Activated CD4-positive, CD25-positive, alpha-beta regulatory T cell (primary cell): ENCODE measurements at places on chromosomes 7 and 10.

DNA sequence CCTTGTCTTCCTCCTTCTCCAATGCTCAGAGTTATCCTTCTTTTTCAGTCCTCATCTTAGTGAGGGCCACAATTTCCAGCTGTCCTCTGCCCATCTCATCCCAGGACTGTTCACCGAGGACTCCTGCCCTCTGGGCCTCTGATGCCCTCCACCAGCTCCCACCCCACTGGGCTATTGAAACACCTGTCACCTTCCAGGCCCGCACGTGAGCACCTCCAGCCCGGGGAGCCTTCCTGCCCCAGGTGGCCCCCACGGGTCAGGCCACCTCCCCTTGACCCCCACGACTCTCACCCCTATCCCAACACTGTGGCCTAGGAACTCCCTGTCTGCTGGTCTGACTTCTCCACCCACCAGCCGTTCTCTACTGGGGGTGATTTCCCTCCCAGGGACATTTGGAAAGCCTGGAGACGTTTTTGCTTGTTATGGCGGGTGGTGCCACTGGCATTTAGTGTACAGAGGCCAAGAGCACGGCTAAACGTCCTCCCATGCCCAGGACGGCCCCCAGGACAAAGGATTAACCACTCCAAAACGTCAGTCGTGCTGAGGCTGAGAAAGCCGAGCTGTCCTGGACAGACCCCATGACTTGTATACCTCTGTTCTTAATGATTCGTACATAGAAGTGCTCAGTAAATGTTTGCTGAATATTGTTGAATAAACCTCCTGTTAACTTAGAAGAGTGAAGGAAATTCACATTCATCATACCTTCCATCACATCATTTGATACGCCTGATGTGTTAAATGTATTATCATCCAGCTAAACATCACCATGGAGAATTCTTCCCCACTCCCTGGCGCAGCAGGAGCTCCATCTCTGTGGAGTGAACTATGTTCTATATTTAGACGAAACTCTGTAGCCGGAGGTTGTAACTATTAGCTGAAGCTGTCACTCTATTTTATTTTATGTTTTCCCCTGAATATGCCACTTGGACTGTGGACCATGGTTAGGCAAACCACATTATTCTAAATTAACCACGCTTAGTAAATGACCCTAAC, 270.1 kb upstream of the SHH start:
- DNase-seq = no peak

- no peak for DNase-seq
These were observed 303.3 kb downstream of the IPMK start for GRCh38 chr10:57964351-57964750.

DNA sequence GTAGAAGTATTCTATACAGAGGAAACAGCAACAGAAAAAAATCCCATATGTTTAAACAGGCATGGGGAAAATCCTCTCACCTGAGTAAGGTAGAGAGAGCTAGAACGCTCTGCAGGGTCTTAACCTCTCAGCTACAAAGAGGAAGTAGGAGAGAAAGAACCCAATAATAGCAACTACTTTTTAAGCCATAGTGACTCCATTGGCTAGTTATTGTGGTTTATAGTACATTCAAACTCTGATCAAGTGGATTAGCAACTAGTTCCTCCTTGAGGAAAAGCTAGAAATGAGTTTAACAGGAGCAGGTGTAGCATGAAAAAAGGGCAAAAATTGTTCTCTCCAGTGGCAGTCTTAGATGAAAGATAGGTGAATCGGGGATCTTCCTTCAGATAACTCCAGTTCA, 89.7 kb downstream of the HGF start:
- DNase-seq = no peak

DNA sequence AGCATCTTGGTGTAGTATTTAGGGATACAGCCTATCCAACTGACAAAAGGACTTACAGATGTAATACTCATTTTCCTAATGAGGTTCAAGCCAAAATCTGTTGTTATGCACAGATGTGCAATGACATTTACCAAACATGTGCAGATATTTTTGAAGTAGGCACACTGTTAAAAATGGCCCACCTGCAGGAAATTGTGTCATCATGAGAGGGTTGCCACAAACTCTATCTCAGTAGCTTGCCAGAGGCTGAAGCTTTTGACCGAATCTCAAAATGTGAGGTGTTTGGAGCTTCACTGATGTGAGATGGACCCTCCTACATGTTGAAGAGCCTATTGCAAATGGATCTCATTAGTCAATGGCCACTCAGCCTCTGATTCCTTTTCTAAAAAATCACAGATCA, 89.7 kb upstream of the CSTF2T start:
- DNase-seq = no peak

DNA sequence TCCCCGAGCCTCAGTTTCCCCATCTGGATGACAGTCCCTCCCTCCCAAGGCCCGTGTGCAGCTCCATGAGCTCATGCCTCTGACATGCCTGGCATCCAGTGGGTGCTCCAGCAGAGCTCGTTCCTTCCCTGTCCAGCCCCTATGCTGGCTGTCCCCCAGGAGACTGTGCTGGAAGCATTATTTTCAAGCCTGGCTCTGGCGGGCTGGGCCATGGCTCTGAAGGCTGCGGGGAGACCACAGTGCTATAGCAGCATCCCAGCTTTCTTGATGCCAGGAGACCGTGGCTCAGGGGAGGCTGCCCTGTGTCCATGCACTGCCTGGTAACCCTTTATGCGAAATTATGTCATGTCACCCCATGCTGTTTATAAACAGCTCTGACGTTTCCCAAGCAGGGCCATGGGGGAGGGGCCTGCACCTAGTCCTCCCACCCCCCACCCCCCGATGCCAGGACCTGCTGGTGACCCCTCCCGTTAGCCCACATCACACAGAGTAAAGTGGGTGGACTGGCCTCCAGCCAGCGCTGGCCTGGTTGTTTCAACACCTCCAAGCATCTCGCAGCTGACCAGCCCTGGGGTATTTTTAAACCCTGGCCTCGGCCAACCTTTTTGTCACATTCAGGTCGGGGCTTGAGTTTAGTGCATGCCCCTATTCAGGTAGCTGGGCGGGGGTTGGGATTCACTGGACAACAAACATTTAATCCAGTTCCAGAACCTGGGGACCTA, 105.9 kb upstream of the ZNF716 start:
- DNase-seq = no peak

DNA sequence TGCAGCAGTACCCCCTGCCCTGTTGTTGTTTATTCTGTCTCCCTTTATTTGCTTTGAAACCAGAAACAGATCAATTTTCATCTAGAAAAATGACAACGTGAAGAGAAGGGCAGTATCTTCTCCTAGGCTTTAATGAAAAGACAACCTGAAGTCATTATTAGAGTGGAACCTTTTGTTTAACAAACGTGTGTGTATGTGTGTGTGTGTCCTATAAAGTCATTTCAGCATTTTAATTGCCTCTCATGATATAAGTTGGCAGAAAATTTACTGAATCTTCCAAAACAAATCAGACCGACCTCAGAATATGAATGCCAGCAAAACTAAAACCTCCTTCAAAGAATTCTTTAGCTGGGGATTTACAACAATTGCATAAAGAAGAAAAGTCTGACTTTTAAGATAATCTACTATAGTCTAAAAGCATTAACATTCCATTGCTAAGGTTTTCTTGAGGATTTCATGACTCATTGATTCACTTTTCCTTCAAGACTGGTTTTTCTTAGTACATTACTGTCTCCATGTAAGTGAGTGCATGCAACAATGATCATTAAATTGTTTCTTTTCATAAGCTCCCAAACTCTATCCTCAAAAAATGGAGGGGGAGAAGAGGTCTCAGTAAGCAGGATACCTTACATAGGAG, 3.2 kb downstream of the GLI3 start:
- no peak for DNase-seq

DNA sequence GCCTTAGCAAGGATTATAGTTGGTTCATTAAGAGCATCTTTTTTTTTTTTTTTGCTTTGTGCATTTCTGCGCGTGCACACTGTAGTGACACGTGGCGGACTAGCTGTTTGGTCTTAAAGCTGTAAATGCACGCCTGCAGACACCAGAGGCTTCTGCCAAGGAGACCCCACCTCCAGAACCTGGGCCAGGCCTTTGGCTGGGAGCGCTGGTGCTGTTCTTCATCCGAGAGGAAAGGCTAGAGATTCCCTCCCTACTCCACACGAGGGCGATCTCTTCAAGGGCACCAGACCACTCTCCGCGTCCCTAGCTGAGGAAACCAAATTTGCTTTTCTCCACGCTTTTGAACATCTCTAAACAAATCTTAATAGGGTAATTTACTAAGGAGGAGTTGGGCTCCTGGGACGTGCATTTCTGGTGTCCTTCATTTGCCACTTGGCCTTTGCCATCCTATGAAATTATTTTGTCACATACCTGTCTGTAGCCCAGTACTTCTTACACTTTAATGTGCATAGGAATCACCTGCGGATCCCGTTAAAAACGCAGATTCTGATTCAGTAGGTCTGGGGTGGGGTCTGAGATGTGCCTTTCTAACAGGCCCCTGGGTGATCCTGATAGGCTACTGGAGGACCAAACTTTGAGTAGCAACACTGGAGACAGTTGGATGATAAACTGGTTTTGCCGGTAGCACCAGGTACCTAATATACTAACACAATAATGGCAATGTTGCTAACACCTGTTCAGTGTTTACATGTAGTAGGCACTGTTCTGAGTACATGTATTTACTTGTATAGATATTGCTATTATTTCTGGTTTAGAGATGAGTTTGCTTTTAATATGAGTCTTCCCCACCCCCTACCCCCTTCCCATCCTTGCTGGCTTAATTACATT, 1.3 kb upstream of the SLC26A5 start:
- no peak for DNase-seq

GRCh38 chr10:52312942-52313255, 1.2 kb upstream of the DKK1 start:
- DNase-seq = no peak

DNA sequence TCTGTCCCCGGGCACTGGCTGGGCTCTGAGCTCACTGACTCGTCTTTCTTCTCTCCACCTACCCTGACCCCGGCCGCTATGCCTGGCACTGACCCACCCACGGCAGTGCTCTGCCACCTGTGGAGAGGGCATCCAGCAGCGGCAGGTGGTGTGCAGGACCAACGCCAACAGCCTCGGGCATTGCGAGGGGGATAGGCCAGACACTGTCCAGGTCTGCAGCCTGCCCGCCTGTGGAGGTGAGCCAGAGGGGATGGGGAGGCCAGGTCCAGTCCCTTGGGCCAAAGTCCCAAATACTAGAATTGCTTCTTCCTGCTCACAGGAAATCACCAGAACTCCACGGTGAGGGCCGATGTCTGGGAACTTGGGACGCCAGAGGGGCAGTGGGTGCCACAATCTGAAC, 27.3 kb downstream of the TBATA start:
- DNase-seq = no peak

DNA sequence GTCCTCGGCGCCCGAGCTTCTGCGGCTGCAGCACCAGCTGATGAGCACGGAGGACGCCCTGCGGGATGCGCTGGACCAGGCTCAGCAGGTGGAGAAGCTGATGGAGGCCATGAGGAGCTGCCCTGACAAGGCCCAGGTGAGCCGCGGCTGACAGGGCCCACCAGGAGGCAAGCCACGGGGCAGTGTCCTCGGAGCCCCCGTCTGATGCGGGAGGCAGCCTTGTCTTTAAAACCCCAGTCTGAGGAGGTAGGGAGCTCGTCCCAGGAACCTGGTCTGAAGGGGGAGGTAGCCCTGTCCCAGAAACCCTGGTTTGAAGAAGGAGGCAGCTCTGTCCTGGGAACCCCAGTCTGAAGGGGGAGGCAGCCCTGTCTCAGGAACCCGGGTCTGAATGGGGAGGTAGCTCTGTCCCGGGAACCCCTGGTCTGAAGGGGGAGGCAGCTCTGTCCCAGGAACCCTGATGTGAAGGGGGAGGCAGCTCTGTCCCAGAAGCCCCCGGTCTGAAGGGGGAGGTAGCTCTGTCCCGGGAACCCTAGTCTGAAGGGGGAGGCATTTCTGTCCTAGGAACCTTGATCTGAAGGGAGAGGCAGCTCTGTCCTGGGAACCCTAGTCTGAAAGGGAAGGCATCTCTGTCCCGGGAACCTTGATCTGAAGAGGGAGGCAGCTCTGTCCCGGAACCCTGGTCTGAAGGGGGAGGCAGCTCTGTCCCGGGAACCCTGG, 53.1 kb upstream of the GTF2IRD1 start:
- no peak for DNase-seq

DNA sequence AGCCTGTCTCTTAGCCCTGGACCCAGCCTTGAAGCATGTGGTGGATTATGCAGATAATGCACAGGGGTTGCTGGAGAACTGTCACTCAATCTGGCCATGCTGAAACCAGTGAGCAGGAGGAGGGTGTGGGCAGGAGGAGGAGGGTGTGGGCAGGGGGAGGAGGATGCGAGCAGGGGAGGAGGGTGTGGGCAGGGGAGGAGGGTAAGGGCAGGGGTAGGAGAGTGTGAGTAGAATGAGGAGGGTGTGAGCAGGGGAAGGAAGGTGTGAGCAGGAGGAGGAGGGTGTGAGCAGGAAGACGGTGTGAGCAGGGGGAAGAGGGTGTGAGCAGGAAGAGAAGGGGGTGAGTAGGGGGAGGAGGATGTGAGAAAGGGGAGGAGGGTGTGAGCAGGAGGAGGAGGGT, 18.8 kb downstream of the CAMK2B start:
- DNase-seq = no peak

DNA sequence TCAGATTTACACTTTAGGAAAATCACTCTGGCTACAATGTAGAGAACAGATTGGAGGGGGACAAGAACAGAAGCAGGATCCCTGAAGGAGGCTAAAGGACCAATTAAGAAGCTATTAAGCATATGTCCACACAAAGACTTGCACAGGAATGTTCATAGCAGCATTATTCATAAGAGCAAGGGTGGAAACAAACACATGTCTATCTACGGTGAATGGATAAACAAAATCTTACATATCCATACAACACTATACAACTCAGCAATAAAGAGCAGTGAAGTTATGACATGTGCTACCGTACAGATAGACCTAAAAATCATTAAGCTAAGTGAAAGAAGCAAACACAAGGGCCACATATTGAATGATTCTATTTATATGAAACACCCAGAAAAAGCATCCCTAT, 10.4 kb downstream of the CHCHD3 start:
- no peak for DNase-seq

DNA sequence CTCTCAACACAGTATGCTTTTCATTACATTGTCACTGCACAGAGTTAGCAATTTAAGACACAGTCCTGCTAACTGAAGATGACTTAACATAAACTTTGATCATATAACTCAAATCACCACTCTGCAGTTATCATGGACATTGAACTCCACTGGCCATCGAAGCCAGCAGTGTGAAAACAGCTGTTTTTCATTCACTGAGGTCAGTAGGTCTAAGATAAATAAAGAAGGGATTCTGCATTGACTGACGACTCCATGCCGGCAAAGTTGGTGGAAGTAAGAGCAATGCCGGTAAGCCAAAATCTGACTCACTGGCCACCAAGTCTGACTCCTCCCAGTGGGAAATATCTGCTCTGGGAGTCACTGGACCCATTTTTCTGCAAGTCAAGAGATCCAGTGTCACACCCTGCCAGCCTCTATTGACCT, 449.9 kb upstream of the ANKRD30A start:
- DNase-seq = no peak

DNA sequence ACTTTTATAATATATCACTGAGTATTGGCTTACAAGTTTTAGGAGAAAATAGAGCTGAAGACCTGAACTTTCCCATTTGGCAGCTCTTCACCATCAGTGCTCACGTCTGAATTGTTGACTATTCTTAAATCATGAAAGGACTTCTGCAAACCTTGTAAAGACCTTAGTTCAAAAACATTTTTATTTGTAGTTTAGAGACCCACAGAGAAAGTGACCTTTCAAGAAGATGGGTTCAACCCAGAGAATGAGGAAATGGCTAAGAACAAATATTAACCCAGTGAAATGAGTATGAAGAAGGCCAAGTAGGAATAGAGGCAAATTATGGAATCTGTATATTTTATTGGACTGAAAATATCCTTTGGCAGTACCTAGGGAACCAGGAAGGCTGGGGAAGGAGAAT, 1151.1 kb downstream of the GATA3 start:
- no peak for DNase-seq

- DNase-seq = no peak
These were observed 323.0 kb downstream of the GALNT17 start for GRCh38 chr7:71454981-71455380.
